ENCODE measurements at places on chromosomes 16 and 17.

DNA sequence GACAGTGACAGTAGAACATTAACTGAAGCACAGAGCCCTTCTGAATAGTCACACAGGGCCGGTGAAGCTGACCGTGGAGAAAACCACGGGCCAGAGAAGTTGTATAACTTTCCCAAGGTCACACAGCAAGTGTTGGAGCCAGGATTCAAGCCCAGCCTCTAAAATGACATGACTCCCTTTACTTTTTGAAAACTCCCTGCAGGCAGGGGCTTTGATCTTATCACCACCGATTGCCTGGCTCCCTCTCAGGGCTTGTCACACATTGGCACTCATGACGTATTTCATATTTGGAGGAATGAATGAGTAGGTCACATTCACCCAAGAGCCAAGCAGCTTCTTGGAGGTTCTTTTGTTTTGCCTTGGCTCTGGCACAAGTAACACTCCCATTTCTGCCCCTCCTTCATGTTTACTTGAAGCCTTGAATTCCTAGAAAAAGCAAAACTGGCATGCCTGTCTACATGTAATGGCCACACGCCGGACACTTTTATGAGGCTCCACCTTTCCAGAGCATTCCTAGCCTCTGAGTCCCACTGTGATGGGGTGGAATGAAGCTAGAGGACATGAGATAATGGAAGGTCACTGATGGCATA, 13.3 kb upstream of the RBBP6 start:
- DNase-seq: no peak

GRCh38 chr17:63445571-63445953, 544 bp downstream of the CYB561 start:
- no peak for DNase-seq

- DNase-seq: no peak
Observed at GRCh38 chr16:4136229-4136813, 20.1 kb upstream of the ADCY9 start.

DNA sequence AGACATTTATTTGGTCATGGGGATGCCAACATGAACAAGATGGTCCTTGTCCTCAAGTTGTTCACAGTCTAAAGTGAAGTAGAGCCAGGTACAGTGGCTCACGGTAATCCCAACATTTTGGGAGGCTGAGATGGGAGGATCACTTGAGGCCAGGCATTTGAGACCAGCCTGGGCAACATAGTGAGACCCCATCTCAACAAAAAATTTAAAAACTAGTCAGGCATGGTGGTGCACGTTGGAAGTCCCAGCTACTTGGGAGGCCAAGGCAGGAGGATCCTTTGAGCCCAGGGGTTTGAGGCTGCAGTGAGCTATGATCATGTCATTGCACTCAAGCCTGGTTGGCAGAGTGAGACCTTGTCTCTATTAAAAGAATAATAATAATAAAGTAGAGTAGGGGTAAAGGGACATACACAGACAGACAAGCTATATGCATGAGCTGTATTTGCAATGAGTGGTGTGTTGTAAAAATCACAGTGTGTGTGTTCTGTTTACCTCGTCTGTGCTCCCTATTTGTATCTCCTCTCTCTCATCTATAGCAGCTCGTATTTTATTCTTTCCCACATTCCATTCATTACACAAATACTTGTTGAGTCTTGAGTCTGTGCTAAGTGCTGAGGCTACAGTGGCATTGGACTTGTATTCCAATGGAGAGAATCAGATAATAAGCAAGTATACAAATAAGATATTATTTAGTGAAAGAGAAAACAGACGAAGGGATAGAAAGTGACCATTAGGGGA, 73.9 kb upstream of the DHX40 start:
- no peak for DNase-seq

GRCh38 chr16:84500531-84500930, 3.9 kb downstream of the MEAK7 start:
- no peak for DNase-seq

DNA sequence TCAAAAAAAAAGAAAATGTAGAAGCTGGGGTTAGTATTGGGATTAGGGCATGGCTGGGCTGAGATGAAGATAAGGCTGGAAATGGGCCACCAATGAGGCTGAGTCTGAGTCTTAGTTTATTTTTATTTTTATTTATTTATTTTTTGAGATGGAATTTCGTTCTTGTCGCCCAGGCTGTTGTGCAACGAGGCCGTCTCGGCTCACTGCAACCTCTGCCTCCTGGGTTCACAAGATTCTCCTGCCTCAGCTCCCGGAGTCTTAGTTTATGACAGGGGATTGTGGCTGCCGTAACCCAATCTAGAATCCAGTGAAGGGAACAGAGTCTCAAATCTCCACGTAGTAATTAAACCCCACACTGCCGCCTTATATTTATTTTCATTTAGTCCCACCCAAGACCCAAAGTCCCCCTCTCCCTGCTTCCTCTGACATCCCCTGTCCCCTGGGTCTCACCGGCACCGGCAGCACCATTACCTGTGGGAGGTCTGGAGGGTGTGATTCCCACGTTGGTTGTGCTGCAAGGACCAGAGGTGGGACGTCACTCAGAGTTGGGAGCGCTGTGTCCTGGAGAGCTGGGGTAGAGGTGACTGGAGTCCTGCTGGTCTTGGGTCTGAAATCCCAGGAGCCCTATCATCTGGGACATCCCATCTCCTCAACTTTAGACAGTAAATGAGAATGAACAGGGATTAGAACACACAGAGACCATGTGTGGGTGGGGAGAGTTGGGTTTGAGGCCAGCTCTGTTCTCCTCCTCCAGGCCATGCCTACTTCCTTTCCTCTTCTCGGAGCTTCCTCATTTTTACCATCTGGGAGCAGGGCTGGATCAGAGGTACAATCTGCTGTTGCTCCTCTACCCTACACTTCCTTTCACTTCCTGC, at the start of gene CLEC10A:
Gene CLEC10A (minus strand): TSS at position 671 of the 875 bp plus-strand sequence. CDS start 1,439 bp downstream, outside the sequence.
- DNase-seq: no peak

DNA sequence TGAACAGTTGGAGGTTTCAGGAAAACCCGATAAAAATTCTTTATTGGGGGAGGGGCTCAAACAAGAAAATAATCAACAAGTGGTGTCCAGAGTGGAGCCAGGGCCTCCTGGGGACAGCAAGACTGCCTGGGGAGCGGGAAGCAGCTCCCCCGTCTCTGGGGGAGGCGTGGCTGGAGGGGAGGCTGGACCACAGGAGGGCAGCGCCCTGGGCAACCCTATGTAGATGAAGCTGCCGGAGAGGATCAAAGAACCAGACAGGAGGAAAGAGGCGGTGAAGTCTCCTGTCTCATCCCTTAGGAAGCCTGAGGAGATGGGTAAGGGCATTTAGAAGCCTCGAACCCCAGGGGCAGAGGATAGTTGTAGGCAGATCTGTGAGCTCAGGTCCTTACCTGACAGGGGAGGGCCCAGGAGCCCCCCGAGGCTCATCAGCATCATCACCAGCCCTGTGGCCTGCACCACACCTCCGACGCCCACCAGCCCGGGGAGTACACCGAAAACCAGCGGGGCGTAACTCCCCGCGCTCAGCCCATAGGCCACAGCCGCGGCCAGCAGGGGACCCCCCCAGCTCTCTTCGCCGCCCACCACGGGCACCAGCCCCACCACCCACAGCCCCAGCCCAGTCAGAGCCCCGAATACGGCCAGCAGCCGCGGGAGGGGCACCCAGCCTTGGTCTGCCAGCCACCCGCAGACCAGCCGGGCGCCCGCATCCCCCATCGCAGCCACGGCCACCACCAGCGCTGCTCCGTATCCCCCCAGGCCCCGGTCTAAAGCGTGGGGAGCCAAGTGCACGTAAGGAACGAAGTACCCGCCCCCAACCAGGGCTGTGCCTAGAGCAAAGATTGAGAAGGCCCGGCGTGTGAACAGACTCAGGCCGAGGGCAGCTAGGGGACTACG, 2.0 kb downstream of the SLC16A11 start:
- DNase-seq: no peak

GRCh38 chr16:6499413-6499812, 833.2 kb upstream of the RBFOX1 start:
- DNase-seq: no peak

DNA sequence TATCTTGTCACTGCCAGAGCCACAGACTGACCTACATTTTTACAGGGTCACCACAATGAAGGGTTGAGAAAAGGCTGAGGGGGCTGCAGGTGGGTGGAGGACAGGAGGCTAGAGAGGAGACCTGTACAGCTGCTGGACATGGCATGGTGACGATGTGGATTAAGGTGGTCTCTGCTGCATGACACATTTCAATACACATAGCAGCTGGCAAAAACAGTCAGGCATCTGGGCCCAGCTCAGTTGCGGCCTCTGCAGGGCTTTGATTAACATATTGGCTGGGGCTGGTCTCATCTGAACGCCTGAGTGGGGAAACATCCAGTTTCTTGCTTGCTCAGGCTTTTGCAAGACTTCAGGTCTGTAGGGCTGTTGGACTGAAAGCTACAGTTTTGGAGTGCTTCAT, 265.4 kb upstream of the FOXF1 start:
- DNase-seq: no peak

GRCh38 chr17:28700830-28701492, 10.7 kb downstream of the PROCA1 start:
- DNase-seq: no peak

GRCh38 chr17:68599552-68600066, 1.6 kb downstream of the FAM20A start:
- DNase-seq: no peak

- DNase-seq: no peak
Observed at GRCh38 chr17:43766413-43767052, 7.9 kb upstream of the SOST start.

GRCh38 chr17:39937447-39937846, 9.9 kb downstream of the LRRC3C start:
- no peak for DNase-seq

GRCh38 chr16:769184-769784, 8.8 kb downstream of the MSLN start:
- DNase-seq: no peak

- DNase-seq: peak; percentile 17
Observed at GRCh38 chr17:74864866-74865395, 5.2 kb upstream of the GRIN2C start.

DNA sequence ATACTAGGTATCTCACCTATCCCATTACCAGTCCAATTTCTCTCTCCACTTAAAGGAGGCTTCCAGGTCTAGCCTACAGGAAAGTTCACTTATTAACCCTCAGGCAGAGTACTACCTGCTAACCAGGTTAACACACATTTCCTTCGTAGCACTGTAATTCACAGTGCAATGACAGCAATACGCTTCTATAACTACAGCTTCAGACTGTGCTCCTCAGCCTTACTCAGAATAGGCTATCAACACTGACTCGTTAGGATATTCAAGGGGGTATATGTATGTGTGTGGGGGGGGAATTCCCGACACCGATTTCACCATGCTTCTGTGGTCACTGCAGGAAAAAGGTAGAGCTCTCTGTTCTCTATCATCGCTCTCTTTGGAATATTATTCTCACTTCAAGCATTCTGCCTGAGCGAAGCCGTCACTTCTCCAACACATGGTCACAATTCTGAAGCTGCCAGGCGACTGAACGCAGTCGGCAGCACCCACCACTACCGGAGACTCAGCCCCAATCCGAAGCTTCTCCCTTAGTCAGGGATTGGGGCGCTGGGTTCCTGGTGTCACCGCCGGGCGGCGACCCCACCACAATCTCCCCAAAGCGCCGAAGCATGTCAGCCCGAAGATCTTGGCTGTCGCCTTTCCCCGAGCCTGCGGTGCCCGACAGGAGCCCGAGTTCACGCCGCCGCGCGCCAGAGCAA, 618 bp downstream of the GGA3 start:
- DNase-seq: no peak

GRCh38 chr17:43758497-43759174, at the start of gene SOST:
SOST (minus strand) TSS chr17:43758791; CDS start chr17:43758741, 50 bp downstream.
- DNase-seq: no peak

GRCh38 chr17:34368196-34368945, 5.3 kb upstream of the CCL1 start:
- DNase-seq: no peak

- no peak for DNase-seq
Observed at GRCh38 chr16:86508028-86508946, 2.0 kb upstream of the FOXF1 start.

GRCh38 chr16:55566432-55567175, at the start of gene CAPNS2:
CAPNS2 (plus strand) TSS chr16:55566684; CDS start chr16:55566757, 73 bp downstream.
- DNase-seq: no peak

DNA sequence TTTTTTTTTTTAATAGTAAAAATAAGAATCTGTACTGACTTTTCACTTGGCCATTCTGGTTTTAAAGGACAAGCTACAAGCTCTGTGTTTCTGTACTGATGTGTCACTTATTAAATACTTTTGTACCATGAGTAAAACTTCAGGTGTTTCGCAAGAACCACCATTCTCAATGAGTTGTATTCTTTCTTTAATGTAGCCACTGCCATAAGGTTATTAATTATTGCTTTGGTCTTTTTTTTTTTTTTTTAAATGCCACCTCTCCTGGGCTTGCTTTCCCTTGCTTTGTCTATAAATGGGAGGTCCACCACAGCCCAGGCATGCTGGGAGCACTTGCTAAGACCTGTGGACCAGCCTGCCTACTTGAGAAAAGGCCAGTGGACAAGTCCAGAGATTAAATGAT, 8.4 kb downstream of the ARL2BP start:
- no peak for DNase-seq

- DNase-seq: no peak
Observed at GRCh38 chr17:80259457-80260068, 1.1 kb upstream of the RNF213 start.

All from KG1 (cell line).